NCI-H1417 treated with DMSO at 0.1 percent for 48 hours (cell line): ENCODE measurements at places on chromosomes 2 and 18.
A peak's percentile ranks its signal among the peaks of the same experiment; 100 is the strongest.

DNA sequence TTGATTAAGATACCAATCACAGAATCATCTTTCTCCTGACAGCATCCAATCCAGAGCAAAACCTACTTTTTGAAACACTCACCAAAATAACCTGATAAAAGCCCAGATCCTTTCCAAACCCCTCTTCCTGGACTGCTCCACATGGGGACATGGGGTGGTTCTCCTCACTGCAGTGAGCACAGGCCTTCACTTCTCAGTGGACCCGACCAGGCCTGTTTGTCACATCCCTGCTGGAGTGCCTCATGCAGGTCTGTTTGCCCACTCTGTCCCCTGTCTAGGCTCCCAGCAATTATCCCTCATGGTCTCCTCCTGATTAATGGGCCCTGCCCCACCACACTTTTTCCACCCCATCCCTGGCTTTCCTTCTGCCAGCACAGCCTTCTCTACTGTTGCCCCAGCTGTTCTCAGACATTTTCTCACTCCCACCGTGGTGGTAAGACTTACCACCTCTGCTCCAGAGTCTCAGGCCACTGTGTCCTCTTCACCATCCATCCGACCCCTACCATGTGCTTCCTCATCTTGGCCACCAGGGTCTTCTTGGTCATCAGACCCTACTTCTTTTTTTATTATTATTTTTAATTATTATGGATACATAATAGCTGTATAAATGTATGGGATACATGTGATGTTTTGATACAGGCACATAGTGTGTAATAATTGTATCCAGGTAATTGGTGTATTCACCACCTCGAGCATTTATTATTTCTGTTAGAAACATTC, 21.1 kb downstream of the MRPL30 start:
- no peak for DNase-seq

- DNase-seq: no peak
Observed at GRCh38 chr2:9364791-9365497, 58.4 kb downstream of the ITGB1BP1 start.

DNA sequence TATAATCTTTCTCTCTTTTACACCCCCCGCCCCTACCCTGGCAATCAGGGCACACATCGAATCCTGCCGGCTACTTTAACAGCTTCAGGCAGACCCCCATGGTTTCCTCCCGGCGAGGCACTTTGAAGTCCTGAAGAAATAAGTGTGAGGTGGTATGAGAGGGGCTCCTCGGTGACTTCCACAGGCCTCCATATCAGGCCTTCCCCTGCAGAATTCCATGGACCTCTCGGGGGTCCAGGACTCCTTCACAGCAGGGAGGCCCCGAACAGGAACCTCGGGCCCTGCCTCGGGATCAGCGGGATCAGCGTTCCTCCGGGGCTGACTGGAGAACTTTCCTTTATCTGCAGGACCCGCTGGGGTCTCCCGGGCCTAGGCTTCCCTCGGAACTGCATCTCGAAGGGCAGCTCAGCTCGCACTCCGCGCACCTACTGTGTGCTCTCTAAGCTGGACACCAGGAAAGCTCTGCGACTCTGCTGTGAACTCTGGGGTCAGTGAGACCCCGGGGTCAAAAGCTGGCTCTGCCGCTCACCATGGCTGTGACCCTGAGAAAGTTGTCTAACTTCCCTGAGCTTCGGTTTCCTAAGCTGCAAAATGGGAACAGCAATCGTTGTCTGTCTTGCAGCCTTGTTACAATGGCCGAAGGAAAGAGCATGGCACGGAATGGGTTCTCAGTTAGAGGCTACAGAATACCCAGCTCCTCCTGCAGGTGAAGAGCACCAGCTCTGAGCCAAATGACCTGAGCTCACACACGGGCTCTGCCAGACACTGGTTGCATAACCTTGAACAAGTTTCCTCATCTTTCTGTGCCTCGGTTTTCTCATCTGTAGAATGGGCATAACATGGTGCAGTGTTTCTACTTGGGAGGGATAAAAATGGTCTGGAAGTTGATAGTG, 97.4 kb upstream of the ID2 start:
- no peak for DNase-seq

DNA sequence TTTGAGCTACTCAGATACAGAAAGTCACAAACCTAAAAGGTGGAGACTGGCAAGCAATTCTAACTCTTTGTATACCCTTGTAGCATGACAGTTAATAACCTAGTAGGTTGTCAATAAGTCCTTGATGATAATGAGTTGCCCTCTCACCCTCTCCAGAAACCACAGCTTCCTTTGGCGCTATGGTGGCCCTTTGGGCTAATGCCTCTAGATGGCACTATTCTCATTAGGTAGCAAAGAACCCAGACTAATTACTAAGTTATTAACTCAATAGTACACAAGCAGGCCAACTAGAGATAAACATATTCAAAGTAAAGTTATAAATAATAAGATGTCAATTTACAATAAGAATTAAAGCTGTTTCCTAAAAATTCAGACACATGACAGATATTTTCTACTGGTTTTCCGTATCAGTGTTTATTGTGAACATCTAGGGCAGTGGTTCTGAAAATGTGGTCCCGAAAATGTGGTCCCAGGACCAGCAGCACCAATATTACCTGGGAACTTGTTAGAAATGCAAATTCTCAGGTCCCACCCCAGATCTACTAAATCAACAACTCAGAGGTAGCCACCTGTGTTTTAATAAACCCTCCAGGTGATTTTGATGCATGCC, 41.1 kb downstream of the LDAH start:
- no peak for DNase-seq

- no peak for DNase-seq
Observed at GRCh38 chr2:191645434-191646162, 32.3 kb upstream of the NABP1 start.

DNA sequence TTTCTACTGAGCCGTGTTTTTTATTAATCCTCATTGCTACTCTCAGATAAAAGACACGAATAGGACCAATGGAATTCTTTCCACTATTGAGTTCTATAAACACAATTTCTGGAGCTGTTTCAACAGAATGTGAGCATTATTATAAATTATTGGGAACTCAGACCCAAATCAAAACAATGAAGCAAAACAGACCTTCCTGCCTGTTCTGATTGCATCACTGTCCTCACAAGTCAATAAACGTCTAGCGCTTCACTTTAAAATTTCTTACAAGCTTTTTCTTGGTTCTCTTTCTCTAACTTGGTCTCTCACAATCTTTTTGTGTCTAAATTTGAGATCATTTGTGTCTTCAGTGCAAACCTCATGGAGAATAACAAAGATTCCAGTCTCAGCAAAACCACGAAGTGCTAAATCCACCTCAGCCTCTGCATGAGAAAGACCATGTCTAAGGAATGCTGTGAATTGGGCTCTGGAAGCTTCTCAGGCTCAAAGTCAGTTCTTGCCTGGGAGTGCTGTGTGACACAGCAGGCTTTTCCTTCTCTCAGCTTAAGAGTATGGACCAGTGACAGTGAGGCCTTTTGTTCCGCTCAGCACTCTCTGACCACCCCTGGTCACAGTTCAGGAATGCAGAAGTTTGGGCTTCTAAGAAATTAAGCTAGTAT, 22.8 kb downstream of the ARHGAP28 start:
- no peak for DNase-seq

DNA sequence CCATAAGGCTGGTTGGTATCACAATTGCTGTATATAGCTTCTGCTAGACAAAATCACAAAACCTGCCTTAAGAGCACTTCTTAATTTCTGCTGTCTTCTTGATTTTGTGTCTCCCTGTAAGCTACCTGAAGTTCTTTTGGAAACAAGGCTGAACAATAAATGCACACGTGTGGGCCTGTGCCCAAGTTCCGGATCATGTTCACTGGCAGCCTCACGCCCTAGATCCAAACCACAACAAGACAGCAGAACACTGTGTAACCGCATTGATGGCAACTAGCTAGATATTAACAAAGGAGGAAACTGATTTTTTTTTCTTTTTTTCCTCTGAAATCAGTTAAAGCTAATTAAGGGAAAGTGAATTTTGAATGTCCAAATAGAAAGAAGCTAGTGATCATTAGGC, 81.5 kb upstream of the LYPD6B start:
- DNase-seq: no peak

- DNase-seq: no peak
Observed at GRCh38 chr2:85448461-85449213, 30.1 kb downstream of the SH2D6 start.

- peak; percentile 57 for DNase-seq
Observed at GRCh38 chr2:216908300-216908699, 48.4 kb upstream of the TNP1 start.

GRCh38 chr18:40109252-40110049, 1845.6 kb upstream of the PIK3C3 start:
- no peak for DNase-seq

DNA sequence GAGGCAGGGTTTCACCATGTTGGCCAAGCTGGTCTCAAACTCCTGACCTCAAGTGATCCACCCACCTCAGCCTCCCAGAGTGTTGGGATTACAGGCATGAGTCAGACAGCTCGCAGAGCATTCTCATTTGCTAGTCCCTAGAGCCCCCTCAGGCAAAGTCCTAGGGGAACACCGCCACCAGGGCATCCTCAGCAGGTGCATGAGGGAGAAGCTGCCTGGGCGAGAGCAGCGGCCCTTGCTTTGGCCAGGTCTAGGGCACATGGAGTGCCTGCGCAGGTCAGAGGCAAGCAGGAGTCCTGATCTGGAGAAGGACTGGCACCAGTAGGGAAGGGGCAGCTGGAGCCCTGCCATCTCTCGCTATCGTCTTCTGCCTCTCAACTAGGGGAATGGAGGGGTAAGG, 32.4 kb downstream of the NGEF start:
- DNase-seq: no peak

GRCh38 chr2:66228128-66228547, 206.8 kb upstream of the MEIS1 start:
- DNase-seq: no peak

DNA sequence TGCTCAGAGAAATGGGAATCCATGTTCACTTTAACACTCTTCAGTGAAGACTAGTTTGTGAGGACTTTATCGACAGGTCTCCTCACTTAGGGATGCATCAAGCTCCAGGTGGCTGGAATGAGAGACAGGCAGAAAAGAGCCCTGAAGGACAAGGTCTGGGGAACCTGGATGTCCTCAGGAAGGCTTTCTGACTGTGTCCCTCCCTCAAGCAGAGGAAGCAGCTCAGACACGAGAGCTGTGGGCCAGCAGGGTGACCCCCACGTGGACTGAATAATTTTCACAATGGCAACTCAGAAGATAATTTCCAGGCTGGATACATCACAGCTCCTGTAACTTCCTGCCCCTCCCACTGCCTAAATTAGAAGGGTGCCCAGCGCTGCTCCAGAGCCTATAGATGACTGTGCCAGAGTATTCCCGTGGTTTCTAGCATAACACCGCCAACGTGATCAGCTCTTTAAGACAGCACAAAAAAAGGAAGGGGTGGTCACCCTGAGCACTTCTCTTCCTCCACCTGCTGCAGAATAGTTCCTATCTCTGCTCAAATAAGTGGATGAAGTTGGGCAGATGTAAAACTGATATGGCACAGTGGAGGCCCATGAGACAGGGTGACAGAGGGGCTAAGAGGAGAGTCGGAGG, 25.7 kb upstream of the NCK2 start:
- DNase-seq: no peak

- DNase-seq: no peak
Observed at GRCh38 chr2:74515981-74516633, 1.9 kb downstream of the TLX2 start.

DNA sequence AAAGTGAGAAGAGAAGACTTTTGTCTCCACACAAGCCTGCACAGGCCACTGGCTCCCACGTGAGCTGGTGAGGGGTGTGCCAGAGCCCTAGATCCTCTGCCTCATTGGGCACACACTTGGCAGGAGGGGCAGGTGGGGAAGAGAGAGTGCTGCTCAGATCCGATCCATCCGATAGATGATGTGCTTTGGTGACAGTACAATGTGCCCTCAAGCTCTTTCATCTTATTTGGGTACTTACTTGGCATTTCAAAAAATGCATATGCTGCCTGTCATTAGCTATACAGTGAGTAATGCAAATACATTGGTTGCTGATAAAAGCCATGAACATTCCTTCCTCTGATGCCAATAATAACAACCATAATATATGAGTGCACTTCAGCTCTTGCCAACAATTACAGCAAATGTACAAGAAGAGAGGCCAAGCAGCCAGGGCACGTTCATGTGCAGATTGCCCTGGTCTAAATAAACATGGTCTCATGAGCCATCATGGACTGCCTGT, 255.3 kb downstream of the VAPA start:
- no peak for DNase-seq

GRCh38 chr18:30280861-30281470, 761.6 kb downstream of the DSC3 start:
- peak; percentile 30 for DNase-seq

GRCh38 chr2:20144861-20145260, 80.1 kb downstream of the SDC1 start:
- DNase-seq: no peak

DNA sequence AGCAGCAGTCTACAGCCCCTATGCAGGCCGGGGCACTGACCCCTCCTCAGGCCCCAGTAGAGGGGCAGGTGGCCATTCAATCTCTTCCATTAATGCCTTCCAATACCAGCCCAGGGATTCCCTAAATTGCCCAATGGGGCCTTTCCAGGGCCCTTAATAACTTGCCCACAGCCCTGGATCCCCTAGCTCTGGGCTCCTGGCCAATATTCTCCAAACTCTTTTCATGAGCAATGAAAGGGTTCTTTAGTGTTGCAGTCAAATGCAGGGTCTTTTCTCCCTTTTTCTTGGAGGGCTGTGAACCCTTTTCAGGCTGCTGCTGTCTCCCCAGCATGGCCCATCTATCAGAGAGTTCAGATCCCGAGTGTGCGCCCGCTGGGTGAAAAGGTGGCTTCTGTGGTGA, 41.3 kb upstream of the SLC1A4 start:
- DNase-seq: no peak

GRCh38 chr2:216287251-216287650, 85.0 kb downstream of the MARCHF4 start:
- DNase-seq: no peak

DNA sequence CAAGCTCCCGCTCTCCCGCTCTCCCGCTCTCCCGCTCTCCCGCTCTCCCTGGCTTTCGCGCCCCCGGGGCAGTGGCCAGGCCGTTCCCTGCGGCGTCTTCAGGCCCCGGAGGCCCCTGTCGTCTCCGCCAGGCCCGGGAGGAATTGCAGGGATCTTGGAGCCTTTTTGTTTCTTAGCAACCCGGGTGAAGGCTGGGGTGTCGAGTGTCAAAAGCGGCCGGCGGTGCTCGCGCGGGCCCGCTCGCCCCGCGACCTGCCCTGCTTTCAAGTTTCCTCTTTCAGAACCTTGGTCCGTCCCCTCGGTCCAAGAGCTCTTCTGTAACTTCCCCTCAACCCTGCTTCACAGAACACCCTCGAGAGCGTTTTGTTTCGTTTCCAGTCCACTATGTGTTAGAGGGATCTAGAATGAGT, 1.4 kb downstream of the RNF138 start:
- peak; percentile 12 for DNase-seq

- DNase-seq: no peak
Observed at GRCh38 chr2:110866466-110866865, 134.1 kb downstream of the ACOXL start.

DNA sequence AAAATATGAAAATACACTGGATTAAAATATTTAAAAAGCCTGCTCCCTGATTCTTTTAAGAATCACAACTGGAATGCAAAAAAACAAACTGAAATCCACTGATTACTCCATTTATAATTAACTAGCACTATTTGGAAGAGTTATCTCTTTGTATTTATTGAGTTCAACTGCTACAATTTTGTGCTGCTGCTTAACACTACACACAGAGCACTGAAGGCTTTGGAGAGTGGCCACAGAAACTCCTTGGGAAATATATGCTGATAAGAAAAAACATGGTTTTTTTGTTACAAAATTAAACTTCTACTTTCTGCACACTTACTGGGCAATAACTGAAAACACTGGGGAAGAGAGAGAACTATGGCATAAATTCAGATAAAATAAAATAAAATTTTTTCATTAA, 19.8 kb upstream of the BZW1 start:
- no peak for DNase-seq

- DNase-seq: no peak
Observed at GRCh38 chr2:47558116-47558767, 155.3 kb downstream of the MSH2 start.
